ENCODE measurements at places on chromosomes 16 and 17. TPM values are rescaled to one million over a fixed set of nuclear protein-coding genes. Genes with fewer than 3 reads are reported as not detected.
A peak's percentile ranks its signal among the peaks of the same experiment; 100 is the strongest.

GRCh38 chr17:43171586-43172487, 823 bp downstream of the NBR1 start:
- DNase-seq = no peak

GRCh38 chr16:65510241-65510640, 388.4 kb upstream of the CDH11 start:
- DNase-seq = no peak

DNA sequence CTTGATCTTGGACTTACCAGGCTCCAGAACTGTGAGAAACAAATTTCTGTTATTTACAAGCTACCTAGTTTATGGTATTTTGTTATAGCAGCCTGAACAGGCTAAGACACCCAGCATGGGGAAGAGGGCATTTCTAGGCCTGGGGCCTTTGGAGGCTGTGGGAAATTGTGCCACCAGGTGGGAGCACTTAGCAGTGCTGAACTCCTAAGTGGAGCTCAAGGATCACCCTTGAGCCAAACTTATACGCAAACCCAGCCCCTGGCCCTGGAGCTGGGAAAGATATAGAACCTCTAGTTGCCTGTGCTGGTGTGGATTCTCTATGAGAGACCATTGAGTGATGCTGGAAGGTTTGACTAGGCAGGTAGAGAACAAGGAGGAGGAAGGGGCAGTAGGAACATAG, 36.1 kb downstream of the MIS12 start:
- DNase-seq = no peak

DNA sequence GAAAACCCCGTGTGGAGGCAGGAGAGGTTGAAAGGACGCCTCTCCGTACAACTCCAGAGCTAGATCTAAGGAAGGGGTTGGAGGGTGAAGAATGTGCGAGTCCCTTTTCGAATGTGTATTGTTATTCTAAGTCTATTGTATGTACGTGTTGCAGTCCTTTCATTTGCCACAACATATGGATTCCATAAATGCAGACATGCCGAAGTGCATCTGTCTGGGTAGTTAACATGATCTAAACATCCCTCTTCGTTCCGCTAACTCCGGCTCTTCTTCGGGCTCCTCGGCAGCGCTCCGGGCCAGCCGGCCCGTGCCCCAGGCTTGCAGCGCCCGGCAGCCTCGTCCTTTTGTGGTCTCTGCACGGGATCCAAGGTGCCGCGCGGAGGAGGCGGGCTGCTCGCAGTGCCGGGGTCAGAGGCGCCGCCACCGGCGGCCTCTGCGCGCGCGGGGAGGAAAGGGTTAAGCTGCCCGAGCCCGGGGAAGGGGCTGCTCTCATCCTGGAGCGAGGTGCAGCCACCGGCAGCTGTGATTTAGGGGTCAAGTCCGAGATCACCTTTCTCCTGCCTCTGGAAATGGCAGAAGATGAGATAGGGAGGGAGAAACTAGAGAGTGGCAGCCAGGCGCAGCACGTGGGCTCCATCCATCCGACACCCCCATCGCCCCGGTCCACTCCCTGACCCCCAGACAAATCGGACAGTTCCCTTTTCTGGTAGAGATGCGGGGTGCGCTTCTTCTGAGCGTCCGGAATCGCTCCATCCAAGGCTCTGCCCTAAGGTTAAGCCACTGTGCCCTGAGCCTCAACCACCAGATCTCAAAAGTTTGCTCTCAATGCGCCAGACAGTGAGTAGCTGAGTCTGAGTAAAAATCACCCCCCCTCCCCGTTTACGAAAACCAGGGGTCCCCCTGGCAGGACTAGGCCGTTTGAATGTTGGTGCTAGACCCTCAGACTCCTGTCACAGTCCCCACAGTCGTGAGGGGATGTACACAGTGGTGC, 15.1 kb upstream of the ZFHX3 start:
- DNase-seq = peak; percentile 42

Gene FSCN2
- 0.50 TPM for total RNA-seq

Gene MYL4
- total RNA-seq = 133 TPM

DNA sequence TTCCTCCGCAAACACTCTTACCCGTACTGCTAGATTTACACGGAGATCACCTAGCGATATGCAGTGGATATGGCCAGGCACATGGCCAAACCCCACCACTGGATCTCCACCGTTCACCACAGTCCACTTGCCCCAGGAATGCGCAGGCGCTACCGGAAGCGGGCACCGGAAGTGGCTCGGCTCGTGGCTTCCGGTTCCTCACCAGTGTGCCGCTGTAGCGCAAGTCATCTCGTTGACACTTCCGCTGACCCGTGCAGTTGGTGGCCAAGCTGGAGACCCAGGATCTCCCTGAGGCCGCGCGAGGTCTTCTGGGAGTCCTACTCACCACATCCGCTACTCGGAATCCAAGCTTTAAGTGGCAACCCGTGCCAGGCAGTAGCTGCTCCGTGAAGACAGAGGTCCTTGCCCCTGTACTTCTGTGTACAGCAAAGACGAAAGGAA, 11.5 kb downstream of the ZNF597 start:
- peak; percentile 73 for DNase-seq

DNA sequence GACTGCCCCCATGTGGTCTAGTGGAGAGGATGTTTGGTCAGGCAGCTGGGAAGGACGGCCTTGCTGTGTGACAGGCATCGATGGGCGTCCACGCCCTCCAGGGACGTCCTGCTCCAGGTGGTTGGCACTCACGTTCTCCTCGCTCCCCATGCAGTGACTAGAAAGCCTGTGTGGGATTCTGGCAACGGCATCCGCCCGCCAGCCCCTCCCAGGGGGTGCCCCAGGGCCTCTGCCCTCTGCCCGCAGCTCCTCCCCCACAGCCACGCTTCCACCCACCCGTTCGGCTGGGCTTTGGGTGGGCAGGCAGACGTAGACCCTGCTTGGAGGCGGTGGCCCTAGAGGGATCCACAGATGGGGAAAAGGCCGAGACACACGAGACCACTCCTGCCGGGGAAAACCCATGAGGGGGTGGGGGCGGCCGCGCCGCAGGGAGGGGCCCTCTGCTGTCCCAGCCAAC, 4.7 kb upstream of the IL17C start:
- no peak for DNase-seq

DNA sequence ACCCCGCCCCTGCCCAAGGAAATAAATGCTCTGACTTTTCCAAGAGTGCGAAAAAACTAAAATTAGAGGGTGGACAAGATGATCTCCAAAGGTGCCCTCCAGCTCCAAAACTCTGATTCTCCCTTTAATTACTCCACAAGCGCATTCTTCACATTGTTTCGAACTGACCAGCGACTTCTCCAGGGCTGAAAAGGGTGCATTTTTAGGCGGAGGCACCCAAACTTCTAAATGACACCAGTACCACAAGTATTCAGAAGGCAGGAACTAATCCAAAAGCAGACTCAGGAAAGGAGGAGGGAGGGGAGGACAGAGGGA, 750 bp downstream of the ZFHX3 start:
- DNase-seq = no peak

DNA sequence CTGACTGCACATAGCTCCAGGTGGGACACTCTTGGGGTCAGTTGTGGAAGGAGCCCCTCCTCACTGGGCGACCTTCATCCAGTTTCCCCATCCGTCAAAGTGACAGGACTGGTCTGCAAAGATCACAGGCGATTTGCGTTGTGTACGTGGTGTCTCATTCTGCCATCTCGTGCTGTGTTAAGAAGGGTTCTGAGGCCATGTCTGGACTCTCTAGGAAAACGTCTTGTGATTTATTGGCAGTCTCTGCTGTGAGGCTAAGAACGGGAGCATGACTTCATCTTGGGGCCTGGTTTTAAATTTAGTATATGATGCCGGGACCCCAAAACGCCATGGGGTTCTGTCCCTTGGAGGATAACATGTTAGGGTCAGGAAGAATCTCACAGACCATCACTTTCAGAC, 65.2 kb upstream of the CIBAR2 start:
- peak; percentile 3 for DNase-seq

- DNase-seq = no peak
Measured at GRCh38 chr17:81804559-81805399, 829 bp downstream of the GCGR start.

Gene CCL4L2
- total RNA-seq = not detected

Gene ZP2
- total RNA-seq = not detected

Gene DHRS13
- 3.8 TPM for total RNA-seq

- no peak for DNase-seq
Measured at GRCh38 chr17:37483311-37484039, 6.2 kb upstream of the DUSP14 start.

- no peak for DNase-seq
Measured at GRCh38 chr16:2825049-2825742, 4.9 kb upstream of the ZG16B start.

GRCh38 chr17:30905742-30906100, 317 bp downstream of the TEFM start:
- no peak for DNase-seq

- no peak for DNase-seq
Measured at GRCh38 chr17:81885454-81885853, 5.9 kb downstream of the ALYREF start.

Gene KRT39
- total RNA-seq = not detected

DNA sequence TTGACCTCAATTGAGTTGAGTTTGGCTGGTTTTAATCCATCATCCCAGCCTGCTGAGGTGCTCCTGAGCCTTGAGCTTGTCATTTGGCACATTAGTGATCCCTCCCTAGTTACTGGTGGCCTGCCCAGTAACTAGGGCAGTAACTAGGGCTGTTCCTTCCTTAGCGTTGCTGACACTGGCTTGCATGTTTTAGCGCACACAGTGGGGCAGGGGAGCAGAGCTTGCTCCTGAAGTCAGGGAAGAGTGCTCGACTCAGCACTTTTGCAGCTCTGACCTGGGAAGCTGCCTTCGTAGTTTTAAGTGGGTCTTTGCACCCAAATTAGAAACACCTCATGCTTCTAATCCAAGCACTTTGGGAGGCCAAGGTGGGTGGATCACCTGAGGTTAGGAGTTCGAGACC, 15.7 kb downstream of the CCDC42 start:
- no peak for DNase-seq

DNA sequence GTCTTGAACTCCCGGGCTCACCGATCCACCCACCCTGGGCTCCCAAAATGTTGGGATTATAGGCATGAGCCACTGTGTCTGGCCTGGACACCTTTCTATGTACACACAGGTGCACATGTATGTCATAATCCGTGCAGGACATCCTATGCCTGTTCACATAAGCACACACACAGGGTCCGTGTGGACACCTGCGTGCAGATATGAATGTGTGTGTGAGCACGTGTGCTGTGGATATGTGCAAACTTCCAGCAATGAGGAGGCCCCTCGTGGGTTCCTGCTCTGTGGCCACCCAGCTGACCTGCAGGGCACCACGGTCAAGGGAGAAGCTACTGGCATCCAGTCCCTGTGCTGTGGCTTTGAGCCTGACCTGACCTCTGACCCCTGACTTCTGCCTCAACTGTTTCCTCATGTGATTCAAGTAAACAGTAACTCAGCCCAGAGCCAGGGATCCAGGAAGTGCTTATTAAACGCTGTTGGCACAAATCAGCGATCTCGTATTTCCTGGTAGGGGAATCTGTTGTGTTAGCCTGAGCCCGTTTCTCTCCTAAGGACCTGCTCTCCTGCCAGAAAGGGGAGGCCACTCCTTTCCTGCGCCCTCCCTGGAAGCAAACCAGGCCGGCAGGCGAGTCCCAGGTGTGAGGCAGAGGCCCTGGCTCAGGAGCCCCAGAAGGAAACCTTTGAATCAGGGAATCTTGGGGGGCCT, 6.5 kb downstream of the CPNE7 start:
- DNase-seq = no peak

- DNase-seq = peak; percentile 69
Measured at GRCh38 chr17:77376795-77377709, 236.3 kb downstream of the SEC14L1 start.

- DNase-seq = no peak
Measured at GRCh38 chr17:15896277-15896676, 48.7 kb upstream of the ADORA2B start.

DNA sequence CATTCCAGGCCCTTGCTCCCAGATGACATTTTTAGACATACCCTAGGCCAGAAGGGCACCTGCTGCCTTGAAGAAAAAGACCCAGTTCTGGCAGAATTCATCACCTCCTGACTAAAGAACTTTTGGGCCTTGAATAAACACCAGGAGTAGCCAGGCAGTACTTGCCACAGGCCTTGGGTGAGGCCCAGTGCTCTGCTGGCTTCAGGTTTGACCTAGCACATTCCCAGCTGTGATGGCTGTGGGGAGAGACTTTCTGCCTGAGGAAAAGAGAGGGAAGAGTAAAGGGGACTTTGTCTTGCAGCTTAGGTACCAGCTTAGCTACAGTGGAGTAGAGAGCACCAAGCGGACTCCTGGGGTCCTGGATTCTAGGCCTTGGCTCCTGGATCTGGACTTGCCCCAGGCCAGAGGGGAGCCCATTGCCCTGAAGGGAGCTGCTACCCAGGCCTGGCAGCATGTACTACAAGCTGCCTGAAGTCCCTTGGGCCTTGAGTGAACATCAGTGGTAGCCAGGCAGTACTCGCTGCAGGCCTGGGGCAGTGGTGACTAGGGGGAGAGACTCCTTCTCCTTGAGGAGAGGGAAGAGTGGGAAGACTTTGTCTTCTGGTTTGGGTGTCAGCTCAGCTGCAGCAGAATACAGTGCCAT, 44.3 kb downstream of the ABCA8 start:
- DNase-seq = peak; percentile 24

GRCh38 chr16:19718624-19718965, 524 bp downstream of the IQCK start:
- DNase-seq = no peak

- DNase-seq = no peak
Measured at GRCh38 chr17:8426094-8426720, 9.5 kb upstream of the NDEL1 start.

DNA sequence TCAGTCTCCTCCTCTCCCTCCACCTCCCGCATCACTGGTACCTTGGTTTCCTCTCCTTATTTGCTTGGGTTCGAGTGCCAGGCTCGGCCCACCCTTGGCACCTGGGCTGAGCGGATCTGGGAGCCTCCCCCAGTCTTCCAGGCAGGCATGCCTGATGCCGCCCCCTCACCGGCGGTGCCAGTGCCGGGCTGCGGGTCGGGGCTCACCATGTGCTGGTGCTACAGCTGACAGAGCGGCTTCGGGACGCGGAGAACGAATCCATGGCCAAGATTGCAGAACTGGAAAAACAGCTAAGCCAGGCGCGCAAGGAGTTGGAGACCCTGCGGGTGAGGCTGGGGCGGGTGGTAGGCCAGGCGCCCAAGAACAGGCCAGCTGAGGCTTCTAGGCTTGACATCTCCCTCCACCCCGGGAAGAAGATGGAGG, 19.2 kb downstream of the FMNL1 start:
- DNase-seq = no peak

GRCh38 chr16:21197112-21197511, 14.3 kb downstream of the ZP2 start:
- no peak for DNase-seq
